ENCODE measurements at places on chromosomes 6 and 20.

GRCh38 chr6:157434349-157435033, 53.5 kb downstream of the ZDHHC14 start:
- peak; percentile 83 for DNase-seq

DNA sequence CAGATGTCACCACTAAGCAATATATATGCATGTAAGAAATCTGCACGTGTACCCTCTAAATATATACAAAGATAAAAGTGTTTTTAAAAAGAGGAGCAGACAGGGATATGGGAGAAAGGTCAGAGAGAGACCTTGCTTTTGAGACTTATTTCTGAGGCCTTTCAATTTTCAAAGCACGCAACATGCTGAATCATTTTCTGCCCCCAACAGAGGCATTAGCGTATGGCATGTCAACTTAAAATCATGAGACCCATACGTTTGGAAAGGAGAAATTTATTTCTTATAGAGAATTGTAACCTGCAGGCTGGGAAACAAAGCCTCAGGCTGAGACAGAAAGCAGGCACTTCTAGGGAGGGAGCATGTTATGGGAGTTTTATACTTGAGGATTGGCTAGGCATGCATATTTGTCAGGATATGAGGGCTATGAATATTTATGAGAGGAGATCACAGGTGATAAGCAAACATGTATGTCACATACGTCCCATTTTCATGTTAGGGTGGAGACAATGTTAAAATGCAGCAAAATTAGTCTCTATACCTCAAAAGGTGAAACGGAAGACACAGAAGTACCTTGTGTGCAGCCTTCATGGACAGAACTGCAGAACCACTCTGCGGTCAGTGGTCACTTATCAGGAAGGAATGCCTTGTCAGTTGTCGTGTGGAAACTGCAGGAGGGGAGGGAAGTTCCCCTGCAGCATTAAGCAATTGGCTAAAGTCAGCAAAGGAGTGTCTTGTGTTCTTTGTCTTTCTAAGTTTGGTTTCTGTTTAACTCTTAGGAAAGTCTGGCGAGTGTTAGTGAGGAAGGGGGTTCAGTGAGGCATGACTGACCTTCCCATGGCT, 6.3 kb upstream of the GABRR2 start:
- no peak for DNase-seq

DNA sequence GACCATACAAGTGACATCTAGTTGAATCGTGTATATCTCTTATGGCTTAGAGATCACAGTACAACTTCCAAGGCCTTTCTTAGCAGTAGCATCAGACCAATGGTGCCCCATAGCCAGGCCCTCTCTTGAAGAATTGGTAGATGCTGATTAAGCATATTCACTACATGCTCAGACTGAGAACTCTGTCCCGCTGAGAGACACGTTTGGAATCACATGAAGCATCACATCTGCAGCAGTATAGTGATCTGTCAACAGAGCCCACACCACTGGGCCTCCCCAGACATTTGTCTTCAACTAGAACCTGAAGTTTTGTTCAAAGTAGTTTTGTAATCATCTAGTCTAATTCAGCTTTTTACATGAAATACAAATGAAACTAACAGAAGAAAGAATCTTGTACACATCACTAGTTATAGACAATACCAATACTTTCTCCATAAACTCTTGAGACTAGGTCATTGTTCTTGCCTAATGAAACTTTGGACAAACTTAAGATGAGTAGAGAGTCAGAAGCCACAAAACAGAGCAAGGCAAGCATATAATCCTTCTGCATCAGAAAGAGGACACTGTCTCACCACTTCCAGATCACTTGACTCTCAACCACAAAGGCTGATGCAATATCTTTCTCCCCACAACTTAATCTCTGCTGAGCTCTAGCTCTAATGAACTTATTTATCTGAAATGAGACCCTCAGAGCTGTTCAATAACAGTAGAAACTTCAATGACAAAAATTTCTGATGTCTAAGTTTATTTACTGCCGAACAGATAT, 182.7 kb downstream of the TBX18 start:
- DNase-seq = no peak

DNA sequence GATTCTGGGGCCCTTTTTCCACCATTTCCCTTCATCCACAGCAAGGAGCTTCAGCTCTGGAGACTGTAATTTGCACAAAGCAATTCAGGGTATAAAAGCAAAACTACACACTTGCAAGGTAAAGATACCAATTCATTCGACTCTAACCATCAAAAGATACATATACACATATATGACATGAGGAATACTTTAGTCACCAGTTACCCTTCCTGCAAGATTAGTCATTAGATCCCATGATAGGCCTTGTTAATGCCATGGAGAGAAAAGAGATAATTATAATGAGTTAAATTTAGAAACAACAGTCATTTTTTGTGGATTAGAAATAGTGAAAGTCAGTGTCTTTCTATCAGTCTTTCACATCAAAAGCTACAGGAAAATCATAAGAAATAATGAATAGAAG, 204.2 kb downstream of the KCNQ5 start:
- no peak for DNase-seq

GRCh38 chr6:17002123-17002522, 99.7 kb upstream of the STMND1 start:
- no peak for DNase-seq
